Activated CD4-positive, alpha-beta memory T cell treated with anti-CD3 and anti-CD28 coated beads, Interleukin-2, amount 10 ng/mL, durations not matched to agents 7 days and 5 days (primary cell): ENCODE measurements at places on chromosomes 3 and 15. TPM values are rescaled to one million over a fixed set of nuclear protein-coding genes. Genes with fewer than 3 reads are reported as not detected.

SLC4A7 gene
- total RNA-seq: 74.7 TPM

GRCh38 chr15:28094732-28095521 is 4.2 kb downstream of the OCA2 start:
- DNase-seq: no peak

CPNE9 gene
- 0.33 TPM for total RNA-seq

DNA sequence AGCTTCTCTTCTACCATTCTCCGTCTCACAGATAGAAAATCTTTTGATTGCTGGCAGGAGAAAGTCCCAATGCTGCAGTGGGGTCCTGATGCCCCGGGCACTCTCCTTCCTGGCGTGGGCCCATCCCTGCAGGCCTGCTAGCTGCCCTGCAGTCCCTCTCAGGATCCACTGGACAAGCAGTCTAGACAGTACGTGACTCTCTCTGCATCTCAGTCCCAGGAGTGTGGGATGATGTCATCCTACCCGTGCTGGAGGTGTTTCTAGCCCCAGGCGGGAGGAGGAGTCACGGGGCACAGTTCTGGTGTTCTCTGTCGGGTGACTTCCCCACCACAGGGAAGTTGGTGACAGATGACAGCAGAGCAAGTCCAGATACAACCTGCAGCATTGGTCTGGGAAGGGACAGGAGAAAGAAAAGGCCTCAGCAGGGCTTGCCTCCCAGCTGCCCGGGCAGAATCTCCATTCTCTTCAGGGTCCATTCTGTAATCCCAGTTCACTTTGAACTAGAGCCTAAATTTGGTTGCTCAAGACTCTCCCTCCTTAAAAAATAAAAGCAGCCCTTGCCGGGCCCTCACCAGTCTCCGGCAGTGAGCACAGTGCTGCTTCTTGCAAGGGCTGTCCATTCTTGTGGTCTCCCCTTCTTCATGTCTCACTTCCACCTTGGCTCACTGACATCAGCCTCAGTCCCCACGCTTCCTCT is 30.6 kb downstream of the SLC28A1 start:
- peak; percentile 73 for DNase-seq

DNA sequence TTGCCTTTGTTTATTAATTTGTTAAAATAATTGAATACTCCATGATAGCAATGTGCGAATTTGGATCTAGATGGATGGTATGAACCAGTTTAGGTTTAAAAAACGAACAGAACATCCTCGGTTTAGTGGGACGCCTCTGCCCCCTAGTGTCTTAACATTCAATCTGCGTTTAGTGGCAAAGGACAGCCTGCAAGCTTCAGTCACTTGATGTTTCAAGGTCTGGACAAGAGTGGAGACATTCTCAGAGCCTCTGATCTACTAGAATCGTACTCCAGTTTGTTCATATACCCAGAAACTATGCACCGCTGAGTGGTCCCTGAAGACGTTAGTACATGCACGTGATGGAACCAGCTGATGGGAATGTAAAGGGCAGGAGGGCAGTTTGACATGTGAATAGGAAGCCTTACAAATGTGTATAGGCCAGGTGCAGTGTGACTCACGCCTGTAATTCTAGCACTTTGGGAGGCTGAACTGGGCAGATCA is 17.8 kb upstream of the ATP13A4 start:
- DNase-seq: peak; percentile 54

GRCh38 chr3:177487635-177488186 is 290.4 kb upstream of the TBL1XR1 start:
- DNase-seq: no peak

DNA sequence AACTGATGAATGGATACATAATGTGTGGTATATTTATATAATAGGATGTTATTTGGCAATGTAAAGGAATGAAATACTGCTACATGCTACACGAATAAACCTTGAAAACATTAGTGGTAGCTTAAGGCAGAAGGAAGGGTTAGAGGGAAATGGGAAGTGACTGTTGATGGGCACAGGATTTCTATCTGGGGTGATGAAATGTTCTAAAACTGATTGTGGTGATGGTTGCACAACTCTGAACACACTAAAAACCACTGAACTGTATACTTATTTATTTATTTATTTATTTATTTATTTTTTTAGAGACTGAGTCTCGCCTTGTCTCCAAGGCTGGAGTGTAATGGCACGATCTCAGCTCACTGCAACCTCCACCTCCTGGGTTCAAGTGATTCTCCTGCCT is 24.8 kb upstream of the SHISA5 start:
- no peak for DNase-seq

ABTB1 gene
- total RNA-seq: 38.8 TPM

SLC9C1 gene
- not detected for total RNA-seq

DNA sequence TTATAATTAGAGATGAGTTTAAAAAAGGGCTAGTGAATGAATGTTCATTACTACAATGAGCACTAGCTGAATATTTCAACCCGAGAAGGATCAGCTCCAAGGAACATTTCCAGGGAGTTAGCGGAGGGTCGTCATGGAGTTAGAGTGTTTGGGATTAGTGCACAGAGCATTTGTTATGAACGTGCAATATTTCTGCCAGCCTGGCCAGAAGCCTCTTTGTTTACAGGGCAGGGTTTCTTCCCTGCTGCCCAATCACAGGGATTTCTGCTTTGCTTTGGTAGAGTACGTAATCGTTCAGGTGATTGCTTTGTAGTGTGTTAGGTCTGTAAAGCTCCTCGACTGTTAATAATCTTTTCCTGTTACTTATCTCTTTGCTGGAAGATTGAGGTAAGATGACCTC is 5.9 kb downstream of the CGNL1 start:
- DNase-seq: no peak

GRCh38 chr3:152472672-152472954 is 203.9 kb downstream of the MBNL1 start:
- no peak for DNase-seq

ALDH1L1 gene
- not detected for total RNA-seq

DNA sequence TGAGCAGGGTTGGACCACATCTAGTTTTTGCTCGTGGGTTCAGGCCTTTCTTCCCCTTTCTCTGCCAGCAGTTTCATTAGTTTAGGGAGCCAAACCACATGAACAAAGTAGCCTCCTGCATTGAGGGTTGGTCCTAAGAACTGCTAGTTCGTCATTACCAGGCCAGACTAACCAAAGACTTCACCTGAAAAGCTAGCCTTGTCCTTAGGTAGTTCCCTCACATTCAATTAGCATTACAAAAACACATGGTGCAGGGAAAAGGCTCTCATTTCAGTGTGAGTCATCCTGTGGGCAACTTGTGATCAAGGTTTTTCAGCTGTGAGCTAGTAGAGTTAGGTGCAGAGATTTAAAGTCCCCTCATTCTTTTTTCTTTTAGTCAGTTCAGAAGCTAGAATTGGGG is 279.3 kb upstream of the CTNNB1 start:
- DNase-seq: no peak

GRCh38 chr3:114904633-114905032 is 242.5 kb downstream of the ZBTB20 start:
- DNase-seq: no peak

GRCh38 chr3:4948395-4948794 is 30.8 kb upstream of the BHLHE40 start:
- DNase-seq: no peak

DNA sequence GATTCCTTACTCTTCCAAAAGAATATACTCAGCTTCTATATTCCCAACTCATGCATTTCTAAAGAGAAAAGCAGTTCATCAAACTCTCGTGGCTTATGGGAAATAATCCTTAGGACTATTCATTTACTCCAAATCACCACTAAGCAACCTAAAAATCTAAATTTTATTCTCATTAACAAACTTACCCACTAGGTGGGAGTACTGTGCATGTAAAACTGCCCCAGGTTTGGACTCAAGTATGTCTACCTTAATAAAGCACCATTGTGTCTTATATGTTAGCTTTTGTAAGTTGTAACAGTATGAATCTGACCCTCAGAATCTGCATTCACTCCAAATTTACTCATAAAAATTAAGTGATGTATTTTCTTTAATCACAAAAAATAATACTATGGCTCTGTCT is 25.3 kb downstream of the RAD18 start:
- no peak for DNase-seq

DNA sequence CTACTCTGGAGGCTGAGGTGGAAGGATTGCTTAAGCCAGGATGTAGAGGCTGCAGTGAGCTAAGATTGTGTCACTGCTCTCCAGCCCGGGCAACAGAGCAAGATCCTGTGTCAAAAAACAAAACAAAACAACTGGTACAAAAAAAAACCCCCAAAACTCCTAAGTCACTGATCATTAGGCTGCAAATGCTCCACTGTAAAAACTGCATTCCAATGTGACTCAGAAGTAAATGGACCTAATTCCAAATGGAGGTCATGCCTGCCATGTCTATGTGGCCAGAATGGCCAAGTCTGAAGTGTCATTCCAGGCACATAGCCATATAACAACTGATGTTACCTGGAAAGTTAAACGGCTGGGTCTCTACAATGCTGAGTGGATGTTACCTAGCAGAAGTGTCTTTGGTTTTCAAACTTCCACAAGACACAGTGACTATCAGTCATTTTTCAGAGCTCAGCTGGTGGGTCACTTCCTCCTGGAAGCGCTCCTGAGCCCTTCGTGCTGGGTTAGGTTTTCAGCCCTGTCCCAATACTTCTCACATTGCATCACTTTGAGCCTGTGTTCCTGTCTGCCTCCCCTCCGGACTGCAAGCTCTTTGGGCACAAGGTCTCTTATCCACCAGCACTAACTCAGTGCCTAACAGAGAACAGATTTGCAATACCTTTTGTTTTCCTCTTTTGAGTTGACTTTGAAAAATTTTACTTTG is 10.6 kb downstream of the FSTL1 start:
- no peak for DNase-seq

PRICKLE2 gene
- not detected for total RNA-seq

SLC22A14 gene
- not detected for total RNA-seq

DNA sequence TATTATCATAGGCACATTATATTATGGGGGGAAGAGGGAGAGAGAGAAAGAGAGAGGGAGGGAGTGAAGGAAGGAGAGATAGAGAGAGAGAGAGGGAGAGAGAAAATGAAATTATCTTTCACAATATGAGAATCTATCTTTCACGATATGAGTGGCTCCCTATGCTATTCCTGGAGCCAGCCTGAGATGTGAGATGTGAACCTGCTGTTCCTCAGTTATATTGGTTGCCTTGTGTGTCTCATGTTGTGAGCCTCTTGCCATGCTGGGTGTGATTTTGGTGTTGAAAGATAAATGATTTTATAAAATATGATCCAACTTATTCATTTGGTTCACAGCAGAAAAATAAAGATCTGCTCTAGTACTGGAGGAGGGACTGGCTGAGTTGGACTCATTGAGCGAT is 148.7 kb downstream of the PPM1L start:
- no peak for DNase-seq

GRCh38 chr3:123782488-123782887 is 101.6 kb downstream of the MYLK start:
- no peak for DNase-seq

DNA sequence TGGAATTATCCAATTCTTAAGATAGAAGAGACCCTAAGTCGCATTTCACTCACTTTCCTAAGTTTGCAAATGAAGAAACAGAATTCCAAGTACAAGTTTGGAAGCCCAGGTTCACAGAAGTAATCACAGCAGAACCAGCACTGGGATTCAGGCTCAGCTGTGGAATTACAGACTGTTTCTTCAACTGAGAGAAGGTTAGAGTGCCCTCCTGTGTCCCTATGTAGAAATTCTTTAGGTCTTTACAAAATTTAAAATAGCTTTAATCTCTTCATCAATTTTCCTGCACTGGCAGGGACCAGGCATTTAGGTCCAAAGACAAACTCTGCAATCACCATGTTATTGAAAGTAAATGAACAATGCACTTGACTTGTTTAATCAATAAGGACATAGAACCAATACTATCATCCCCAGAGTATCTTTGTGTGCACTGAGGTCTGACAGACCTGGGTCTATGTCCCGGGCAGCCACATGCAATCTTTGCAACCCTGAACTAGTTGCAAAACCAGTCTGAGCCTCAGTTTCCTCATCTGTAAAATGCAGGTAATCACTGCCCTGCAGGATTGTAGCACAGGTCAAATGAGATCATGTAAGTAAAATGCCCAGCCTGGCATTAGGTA is 96.3 kb upstream of the ZBED2 start:
- DNase-seq: no peak

- no peak for DNase-seq
Observed at GRCh38 chr15:53569751-53570480, 189.5 kb downstream of the WDR72 start.

GOLGA8K gene
- total RNA-seq: 0.81 TPM

SPTBN5 gene
- total RNA-seq: 1.5 TPM

- no peak for DNase-seq
Observed at GRCh38 chr15:77455696-77456321, 35.1 kb downstream of the HMG20A start.

GRCh38 chr3:171311784-171312183 is 148.4 kb downstream of the TNIK start:
- no peak for DNase-seq

- DNase-seq: no peak
Observed at GRCh38 chr3:123151251-123151705, 50.5 kb upstream of the SEC22A start.

DNA sequence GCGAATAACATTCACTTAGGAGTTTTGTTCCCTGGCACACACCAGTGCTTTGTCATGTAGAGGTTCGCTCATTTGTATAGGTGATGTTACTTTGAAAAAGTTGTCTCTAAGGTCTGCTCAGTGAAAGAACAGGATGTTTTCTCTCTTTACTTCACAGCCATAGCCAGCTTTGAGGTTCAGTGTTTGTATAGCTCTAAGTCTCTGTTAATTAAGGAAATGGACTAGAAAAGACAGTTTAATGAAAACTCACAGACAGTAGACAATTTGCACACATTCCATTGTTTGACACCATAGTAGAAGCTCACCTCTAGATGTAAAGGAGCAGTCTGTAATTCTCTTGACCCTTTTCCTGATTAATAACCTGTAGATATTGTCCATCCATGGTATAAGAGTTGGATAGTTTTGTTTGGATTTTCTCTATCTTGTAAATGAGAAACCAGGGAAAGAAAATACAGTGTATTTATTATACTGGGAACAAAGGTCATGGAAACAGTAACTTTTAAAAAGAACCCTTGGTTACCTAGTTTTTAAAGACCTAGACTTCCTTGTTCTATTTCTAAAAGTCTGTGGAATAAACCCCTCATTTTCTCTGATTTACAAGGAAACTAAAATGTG is 50.4 kb downstream of the PDE8A start:
- DNase-seq: no peak

CISH gene
- 335 TPM for total RNA-seq
